Activated CD4-positive, alpha-beta memory T cell treated with anti-CD3 and anti-CD28 coated beads, Interleukin-2, amount 10 ng/mL, durations not matched to agents 7 days and 5 days (primary cell): ENCODE measurements at places on chromosomes 7 and 10. TPM values are rescaled to one million over a fixed set of nuclear protein-coding genes. Genes with fewer than 3 reads are reported as not detected.

- DNase-seq: no peak
Measured at GRCh38 chr7:100488333-100489095, 4.8 kb downstream of the NYAP1 start.

GRCh38 chr7:150377635-150378034, 1.5 kb upstream of the ZNF775 start:
- DNase-seq: no peak

DNA sequence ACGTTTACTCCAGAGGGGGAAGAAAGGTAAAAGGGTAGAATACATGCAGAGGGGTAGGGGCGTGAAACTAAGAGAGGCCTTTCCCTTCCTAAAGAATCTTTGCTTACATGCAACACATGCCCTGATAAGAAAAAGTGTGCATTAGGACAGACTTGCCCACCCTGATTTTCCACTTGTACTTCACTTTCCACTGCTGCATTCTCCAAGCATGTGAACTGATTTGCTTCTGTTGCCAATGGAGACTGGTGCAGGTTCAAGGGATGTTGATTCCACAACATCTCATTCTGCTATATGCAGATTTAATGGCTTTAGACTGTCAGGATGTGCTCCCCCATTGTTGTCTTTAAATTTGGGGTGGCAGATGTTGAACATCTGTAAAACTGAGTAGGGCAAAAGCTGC, 237.5 kb upstream of the TCF7L2 start:
- DNase-seq: no peak

DNA sequence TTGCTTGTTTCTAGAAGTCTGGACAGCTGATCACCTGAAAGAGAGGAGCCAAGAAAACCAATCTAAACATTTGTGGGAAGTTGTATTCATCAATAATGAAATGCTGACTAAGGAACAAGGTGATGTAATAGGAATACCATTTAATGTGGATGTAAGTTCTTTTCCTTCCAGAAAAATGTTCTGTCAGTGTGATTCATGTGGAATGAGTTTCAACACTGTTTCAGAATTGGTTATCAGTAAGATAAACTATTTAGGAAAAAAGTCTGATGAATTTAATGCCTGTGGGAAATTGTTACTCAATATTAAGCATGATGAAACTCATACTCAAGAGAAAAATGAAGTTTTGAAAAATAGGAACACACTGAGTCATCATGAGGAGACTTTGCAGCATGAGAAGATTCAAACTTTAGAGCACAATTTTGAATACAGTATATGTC, 39.8 kb upstream of the ZNF37A start:
- no peak for DNase-seq

DNA sequence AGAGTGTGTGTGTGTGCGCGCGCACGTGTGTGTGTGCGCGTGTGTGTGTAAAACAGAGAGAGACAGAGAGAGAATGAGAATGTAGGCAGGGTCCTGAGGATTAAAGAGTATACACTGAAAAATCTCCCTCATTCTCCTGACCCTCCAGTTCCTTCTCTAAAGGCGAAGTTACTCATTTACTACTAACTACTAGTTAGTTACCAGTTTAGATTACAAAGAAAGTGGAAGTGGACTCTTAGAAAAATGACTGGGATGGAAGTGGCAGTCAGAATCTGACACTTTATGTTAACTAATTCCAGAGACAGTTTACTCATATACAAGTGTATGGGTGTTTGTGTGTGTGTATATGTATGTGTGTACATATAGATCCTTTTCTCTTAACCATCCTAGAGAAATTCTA, 146.5 kb upstream of the LRRN3 start:
- no peak for DNase-seq

- no peak for DNase-seq
Measured at GRCh38 chr10:109219935-109220605, 703.2 kb downstream of the XPNPEP1 start.

Gene CRHR2
- not detected for total RNA-seq

- DNase-seq: peak; percentile 77
Measured at GRCh38 chr10:93462881-93463280, 19.3 kb downstream of the MYOF start.

DNA sequence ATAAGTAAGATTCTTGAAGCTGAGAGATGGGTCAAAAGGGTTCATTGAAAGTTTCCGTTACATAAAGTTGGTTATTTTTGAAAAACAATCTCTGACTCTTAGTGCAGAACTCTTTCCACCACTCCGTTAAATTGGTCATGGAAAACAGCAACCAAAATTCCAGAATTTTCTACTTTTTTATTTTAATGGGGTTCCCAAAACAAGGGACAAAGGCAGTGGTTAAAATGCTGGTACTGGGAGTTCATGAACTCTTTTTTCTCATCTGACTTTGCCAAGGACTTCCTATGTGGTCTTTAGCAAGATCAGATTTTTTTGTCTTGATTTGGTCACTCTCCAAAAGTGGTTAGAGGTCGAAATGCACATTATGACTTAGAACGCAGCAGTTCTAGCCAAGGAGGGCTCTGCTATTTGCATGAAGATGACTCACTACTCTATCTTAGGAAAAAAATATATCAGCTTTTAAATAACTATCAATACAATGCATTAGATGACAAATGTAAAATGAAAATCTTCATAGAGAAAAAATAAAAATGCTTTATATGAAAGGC, 145.7 kb downstream of the REEP3 start:
- no peak for DNase-seq

- DNase-seq: no peak
Measured at GRCh38 chr7:26318921-26319320, 27.3 kb downstream of the SNX10 start.

Gene SRRM3
- total RNA-seq: not detected
